ENCODE measurements at places on chromosomes 7 and 10.
A peak's percentile ranks its signal among the peaks of the same experiment; 100 is the strongest.

DNA sequence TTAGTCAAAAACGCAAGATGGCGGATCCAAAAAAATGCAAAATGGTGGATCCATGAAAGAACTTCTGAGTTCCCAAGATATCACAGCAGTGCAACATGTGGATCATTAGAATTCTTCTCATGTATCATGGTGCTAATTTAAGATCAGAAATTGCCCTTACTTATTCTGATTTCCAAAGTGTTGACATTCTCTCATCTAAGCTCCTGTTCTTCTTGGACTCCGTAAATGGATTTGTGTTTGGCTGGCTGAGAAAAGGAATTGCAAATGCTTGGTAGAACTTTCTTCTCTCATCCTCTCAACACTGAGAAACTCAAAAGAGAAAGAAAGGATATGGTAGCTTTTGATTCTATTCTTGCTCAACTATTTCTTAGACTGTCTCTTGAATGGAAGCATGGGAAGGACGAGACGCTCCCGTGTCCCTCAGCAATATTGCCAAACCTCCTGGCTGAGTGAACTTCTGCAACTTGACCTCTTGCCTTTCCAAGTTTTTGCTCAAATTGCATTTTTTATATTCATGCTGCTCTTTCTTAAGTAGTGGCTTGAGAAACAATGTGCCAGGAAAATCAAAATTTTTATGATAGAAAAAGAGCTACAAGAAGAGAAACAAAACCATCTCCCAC lies 44.7 kb downstream of the FRMD4A start:
- no peak for DNase-seq

GRCh38 chr10:78543749-78544362 lies 510.2 kb downstream of the RPS24 start:
- DNase-seq: peak; percentile 41

GRCh38 chr10:104353325-104354048 lies at the start of gene CFAP58:
Gene CFAP58 (plus strand): TSS chr10:104353833. CDS start chr10:104353898, 65 bp downstream.
- peak; percentile 96 for DNase-seq

DNA sequence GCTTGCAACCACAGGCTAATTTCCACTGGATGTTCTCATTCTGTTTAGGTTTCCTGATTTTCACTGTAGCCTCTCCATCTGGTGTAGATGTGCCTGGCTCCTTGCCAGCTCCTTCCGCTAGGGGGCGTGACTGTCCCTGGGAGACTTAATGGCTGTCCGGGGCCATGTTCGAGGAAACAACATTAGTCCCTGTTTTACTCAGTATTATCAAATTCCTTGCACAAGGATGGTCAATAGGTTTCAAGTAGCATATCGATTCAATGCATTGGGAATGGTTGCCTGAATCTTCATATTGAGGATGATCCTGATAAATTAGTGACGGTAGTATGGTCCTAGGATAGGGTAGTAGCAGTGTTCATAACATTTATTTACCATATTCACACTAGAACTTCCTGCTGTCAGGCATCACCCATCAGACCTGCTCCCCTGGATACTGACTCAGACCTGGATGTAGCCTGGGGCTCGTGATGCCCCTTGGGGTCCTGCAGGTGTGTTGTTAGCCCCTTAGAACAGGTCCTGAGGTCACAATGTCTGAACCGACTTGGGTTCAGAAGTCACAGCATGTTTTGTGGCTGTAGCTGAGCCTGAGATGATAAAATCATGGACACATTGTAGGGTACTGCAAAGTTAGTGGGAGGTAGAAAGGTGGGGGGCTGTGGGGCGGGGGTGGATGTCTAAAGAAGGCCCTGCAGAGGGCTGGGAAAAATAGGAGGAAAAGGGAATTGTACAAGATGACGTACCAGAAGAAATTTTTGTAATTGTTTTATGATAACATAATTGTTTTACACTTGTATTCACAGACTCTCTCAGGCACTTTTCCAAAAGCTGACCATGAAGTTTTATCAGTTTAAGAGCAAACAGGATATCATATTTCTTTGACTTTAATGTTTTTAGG lies 8.9 kb upstream of the EXOC6 start:
- peak; percentile 58 for DNase-seq

DNA sequence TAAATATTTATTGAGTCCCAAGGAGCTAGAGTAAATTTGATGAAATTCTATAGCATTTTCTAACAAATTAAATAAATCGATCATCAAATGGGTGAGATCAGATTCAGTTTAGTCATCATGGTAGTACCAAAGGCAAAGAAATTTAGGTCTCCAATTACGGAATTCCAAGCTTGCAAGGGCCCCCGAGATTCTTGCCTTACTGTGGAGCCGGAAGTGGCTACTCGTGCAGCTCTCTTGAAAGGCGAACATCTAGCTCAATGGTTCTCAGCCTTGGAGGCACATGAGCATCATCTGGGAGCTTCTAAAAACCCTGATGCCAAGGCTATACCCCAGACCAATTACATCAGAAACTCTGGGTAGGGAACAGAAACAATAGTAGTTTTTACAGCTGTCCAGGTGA lies 117.9 kb upstream of the PRR15 start:
- no peak for DNase-seq

DNA sequence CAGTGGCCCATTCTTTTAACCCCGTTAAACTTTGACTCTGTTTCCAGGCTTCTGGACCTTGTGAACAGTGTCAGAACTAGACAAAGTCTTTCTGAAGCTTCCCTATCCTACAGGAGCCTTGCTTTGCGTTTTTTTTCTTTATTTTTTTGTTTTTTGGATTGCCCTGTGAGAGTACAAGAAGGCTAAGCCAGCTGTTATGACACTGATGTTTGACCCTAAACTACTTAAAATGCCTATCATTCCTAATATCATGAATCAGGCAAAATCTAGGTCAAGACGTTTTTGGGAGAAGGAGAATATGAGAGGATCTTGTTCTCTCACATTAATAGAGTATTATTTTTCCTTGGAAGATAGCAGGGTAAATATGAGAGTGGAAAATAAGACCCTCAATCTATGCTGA lies 79.8 kb downstream of the EPDR1 start:
- DNase-seq: no peak

GRCh38 chr7:118185163-118185860 lies 1.3 kb downstream of the LSM8 start:
- no peak for DNase-seq

GRCh38 chr10:62010366-62010765 lies 108.9 kb downstream of the ARID5B start:
- DNase-seq: no peak

- no peak for DNase-seq
Observed at GRCh38 chr7:142352543-142352942, 94.7 kb upstream of the PRSS58 start.

DNA sequence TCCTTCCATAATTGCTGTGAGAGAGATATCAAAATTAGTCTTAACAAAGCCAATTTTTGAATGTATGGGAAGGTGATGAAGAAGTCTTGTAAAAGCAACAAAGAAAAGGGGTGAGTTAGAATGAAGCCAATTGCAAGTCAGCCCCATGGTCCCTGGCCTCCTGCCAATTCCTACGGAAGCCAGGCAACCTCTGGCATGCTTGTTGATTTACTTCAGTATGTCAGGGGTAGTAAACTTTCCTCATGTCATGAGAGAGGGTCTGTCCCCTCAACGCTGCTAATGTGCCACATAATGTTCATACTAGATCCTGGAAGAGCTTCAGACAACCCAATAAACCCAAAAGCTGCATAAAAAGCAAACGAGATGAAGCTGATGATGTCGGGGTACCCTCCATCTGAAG lies 159.1 kb upstream of the YAE1 start:
- DNase-seq: peak; percentile 51

GRCh38 chr10:71513936-71514335 lies 117.2 kb downstream of the CDH23 start:
- DNase-seq: no peak

GRCh38 chr10:13347043-13347499 lies 1.0 kb downstream of the SEPHS1 start:
- peak; percentile 69 for DNase-seq

- no peak for DNase-seq
Observed at GRCh38 chr10:90407131-90407530, 450.7 kb downstream of the HTR7 start.

DNA sequence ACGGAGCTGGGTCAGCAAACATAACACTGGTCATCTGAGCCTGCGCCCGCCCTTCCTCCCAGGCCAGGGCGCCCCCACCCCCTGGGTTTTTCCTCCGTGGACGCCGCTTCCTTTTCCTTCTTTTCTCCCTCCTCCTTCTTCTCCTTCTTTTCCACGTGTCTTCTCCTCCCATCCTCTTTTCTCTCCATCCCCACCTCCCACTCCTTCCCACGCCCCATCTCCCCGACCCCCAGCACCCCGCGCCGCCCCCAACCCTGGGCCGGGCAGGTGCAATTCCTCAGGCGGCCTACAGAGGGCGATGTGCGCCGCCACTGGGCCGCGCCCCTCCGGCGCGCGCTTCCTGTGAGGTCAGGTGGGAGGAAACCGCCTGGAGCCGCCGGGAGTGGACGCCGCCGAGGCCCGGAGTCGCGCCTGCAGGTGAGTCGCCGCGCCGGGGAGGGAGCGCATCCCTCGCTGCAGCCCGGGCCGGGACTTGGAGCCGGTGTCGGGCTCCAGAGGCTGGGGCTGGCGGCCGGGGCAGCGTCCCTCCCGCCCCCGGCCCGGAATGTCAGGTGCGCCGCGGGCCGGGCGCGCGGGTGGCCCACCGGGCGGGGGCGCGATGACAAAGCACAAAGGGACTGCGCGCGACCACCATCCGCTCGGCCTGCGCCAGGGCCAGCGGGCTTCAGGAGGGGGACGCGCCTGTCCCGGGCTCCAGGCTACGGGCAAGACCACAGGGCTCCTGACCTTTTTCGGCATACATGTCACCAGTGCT lies at the start of gene FAM241B:
TSS of gene FAM241B (plus strand) at position 351 of the 754 bp plus-strand sequence. CDS start 1,497 bp downstream, outside the sequence.
- DNase-seq: peak; percentile 80

GRCh38 chr10:59654007-59654406 lies 55.6 kb downstream of the SLC16A9 start:
- DNase-seq: no peak

GRCh38 chr10:59508296-59508695 lies 145.9 kb upstream of the FAM13C start:
- DNase-seq: no peak

DNA sequence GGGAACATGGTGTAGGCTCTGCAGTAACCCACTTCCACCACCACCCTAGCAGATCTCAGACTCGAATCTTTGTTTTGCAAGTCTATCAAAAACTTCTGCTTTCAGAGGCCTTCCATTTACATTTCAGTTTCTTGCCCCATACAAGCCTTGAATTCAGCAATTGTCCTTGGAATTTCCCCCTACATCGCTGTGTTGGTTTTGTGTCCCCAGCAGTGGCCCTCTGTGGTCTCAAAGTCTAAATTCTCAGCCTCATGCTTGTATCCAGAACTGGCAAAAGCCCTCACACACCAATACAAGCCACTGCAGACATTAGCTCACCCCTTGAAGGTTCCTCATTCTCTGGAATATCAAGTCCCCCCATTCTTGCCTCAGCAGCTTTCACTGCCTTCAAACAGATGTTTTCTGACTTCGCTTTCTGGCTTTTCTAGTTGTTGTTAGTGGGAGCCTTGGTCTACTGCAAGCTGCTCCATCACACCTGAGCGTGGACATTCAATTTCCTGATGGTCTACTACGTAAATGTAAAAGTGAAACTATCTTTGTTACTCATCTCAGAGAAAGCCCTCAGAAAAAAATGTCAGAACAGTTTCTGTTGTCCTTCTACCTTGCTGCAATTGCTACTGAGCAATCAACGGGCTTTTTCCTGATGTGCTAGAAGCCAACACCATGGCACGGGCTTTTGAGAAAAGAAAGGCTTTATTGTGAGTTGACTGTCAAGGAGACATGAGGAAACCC lies 1.8 kb upstream of the NUB1 start:
- DNase-seq: no peak

DNA sequence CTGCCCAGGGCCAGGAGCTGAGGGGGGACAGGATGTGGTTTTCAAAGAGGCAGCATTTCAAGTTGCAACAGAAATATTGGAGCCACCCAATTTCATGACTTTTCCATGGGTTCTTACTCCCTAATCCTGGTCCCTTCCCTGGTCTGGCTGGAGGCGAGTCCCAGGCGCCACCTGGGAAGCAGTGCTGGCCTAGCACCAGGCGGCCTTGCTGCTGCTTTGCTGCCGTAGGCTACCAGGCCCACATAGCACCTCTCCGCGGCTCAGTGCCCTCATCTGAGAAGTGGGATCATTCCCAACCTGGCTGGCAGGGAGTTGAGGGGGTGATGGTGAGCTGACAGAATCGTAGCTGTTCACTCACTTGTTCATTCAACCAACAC lies 33.7 kb downstream of the ZMIZ1 start:
- DNase-seq: no peak

DNA sequence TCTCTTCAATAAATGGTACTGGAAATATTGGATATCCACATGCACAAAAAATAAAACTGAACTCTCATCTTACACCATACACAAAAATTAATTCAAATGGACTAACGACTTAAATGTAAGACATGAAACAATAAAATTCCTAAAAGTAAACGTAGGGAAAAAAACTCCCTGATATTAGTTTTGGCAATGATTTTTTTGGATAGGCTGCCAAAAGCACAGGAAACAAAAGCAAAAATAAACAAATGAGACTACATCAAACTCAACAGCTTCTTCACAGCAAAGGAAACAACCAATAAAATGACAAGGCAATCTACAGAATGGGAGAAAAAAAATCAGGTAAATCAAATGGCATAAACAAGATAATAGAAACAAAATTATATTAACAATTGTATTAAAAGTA lies 65.7 kb downstream of the ORC5 start:
- DNase-seq: no peak

GRCh38 chr7:129553899-129554461 lies 51.6 kb downstream of the SMKR1 start:
- DNase-seq: no peak

GRCh38 chr7:130611218-130611617 lies 57.3 kb downstream of the COPG2 start:
- no peak for DNase-seq

DNA sequence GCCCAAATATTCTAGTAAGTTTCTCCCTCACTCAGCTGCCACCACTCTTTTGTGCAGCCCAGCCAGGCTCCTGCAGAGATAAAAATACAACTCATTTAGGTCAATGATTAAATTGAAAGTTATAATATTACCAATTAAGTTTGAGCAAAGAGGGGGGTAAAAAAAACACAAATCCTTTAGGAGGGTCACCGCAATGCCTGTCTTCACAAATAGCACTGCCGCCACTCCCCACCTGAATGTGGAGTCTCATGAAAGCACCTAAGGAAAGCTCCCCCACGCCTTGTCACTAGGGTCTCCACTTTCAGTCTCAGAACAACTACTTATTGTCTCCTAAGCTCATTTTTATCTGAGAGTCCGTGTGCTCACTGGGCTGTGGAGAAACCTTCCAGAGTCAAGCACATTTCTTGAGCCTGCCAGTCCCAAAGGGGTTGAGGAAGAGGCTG lies 148.7 kb downstream of the FGFR2 start:
- DNase-seq: no peak

DNA sequence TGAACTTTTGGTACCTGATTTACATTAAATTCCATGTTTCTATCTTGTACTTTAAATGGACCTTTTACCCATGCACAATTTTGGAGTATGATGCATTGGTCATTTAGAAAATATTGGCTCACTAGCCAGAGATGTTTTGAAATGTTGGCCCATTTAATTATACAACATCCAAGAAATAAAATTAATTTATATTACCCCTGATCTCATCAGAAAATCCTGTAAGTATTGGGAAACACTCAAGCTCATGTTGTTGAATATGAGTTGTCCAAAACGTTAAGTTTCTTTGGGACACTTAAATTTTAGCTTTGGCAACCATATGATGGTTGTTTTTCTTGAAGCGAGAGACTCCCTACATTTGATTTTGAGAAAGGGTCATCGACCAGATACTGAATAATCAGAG lies 492.7 kb downstream of the RPS24 start:
- DNase-seq: no peak

GRCh38 chr7:133771788-133772419 lies 355.2 kb upstream of the LRGUK start:
- no peak for DNase-seq

Data from stomach (tissue), 19 donors.